Karpas-422 (cell line): ENCODE measurements at places on chromosomes 7 and 10. TPM values are rescaled to one million over a fixed set of nuclear protein-coding genes. Genes with fewer than 3 reads are reported as not detected.

DNA sequence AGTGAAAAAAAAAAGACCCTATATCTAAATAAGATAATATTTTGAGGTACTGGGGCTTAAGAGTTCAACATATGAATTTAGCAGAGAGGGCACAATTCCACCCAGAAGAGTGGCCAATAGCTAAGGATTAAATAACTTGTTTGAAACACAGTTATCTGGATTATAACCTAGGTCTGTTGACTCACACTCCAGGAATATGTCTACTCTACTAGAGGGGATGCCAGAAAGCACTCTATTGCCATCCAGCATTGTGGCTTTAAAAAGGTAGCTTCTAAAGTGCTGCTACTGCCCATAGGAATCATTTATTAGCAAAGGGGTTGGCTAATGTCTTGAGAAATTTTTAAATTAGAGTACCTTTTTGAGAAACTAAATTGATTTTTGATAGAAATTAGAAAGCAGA lies 102.2 kb downstream of the PPP1R3A start:
- no peak for DNase-seq
- no peaks in the 10 kb centered on the region for H3K4me1 ChIP-seq

GRCh38 chr10:43963793-43964425 lies 315.2 kb upstream of the ZNF32 start:
- peak overlapping the region; percentile 54 for H3K4me3 ChIP-seq
- H3K27me3 ChIP-seq: no peaks in the 10 kb centered on the region
- peak; percentile 83 for DNase-seq
- H3K36me3 ChIP-seq: no peaks in the 10 kb centered on the region

Gene ATP5F1C
- 207 and 291 TPM in 2 replicates for total RNA-seq

Gene COMTD1
- total RNA-seq: 14.4 and 75.0 TPM in 2 replicates

DNA sequence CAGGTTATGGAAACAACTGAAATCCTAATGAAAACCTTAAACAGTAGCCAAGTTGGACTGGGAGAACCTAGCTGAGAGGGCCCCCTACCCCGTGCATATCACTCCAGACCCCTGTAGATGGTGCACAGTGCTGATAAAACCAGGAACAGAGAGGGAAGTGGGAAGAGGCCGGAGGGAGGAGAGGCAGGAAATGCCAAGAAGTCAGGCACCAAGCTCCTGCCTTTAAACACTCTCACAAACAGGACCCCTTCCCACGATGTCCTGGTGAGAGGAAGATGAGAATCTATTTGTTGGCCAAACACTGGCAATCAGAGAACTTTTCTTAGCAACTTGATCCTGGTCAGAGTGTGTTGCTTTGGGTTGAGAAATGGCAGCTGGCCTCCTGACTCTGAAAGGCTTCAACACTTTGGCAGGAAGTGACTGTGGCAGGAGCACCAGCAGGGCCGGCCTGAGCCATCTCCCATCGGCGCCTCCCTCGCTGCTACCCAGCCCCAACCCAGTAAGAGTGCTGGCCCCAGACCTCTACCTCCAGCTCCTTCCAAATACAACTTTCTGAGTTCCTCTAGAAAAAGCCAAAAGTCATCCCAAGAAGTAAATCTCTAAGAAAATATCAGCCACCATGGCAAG lies 39.5 kb downstream of the GSDME start:
- peaks cover 41% of the 10 kb centered on the region for H3K4me1 ChIP-seq
- DNase-seq: no peak
- H3K4me3 ChIP-seq: no peak overlapping the region
- no peaks in the 10 kb centered on the region for H3K27me3 ChIP-seq
- H3K36me3 ChIP-seq: no peaks in the 10 kb centered on the region; the same call in 1 of the 2 replicates
- no peak overlapping the region for H3K27ac ChIP-seq

Gene CACNA2D1
- not detected in 2 replicates for total RNA-seq

Gene MYH16
- not detected in 2 replicates for total RNA-seq

DNA sequence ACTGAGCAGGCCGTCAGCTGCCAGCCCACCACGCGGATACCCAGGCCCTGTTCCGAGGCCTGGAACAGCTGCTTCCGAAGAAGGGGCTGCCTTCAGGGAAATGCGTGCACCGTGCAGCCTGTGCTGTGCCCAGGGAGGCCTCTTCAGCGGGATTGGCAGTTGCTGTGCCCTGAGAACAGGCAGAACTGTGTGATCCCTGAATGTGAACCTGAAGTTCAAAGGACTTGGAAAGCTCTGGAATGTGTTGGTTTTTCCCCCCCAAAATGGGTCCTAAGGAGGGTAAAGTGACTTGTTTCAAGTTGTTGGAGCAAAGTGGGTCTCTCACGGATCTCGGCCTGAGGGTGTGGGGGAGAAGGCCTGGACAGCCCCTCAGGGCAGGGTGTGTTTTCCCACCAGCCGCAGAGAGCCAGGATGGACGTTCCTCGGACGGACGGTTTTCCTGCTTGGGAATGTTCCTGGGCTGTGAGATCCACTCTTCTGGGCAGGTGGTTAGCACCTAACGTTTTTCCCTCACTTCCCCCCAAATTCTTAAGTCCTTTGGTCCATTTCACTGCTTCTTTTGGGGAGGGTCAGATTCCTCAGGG lies 2.1 kb downstream of the SPRN start:
- DNase-seq: no peak
- no peaks in the 10 kb centered on the region for H3K4me1 ChIP-seq
- no peak overlapping the region for H3K4me3 ChIP-seq

DNA sequence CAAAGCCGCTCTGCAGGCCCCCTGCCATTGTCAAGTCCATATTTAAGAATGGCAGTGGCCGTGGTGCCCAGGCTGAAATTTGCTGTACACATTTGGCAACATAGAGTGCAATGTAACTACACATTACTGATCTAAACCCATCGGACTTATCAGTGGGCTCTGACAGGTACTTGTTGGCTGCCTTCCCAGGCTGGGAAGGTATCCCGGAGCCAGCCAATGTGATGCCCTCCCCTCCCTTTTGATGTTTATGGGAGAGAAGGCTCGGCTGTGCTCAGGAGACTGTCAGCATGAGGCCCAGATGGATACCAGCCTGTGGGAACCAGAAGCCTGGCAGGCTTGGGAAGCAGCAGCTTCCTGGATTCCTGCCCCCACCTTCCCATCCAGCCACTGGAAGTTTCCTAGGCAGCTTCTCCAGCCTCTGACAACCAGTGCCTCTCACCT lies 146.1 kb upstream of the TCF7L2 start:
- H3K4me1 ChIP-seq: no peaks in the 10 kb centered on the region
- H3K27ac ChIP-seq: no peak overlapping the region
- no peak overlapping the region for H3K4me3 ChIP-seq
- DNase-seq: no peak

- H3K4me1 ChIP-seq: no peaks in the 10 kb centered on the region
- no peaks in the 10 kb centered on the region for H3K27me3 ChIP-seq
- no peak overlapping the region for H3K4me3 ChIP-seq
- H3K27ac ChIP-seq: no peak overlapping the region
Measured at GRCh38 chr10:91367127-91367531, 43.0 kb upstream of the HECTD2 start.
